ENCODE measurements at places on chromosomes 16 and 17.

GRCh38 chr16:79768276-79768970 is 167.9 kb upstream of the MAF start:
- no peak for DNase-seq

DNA sequence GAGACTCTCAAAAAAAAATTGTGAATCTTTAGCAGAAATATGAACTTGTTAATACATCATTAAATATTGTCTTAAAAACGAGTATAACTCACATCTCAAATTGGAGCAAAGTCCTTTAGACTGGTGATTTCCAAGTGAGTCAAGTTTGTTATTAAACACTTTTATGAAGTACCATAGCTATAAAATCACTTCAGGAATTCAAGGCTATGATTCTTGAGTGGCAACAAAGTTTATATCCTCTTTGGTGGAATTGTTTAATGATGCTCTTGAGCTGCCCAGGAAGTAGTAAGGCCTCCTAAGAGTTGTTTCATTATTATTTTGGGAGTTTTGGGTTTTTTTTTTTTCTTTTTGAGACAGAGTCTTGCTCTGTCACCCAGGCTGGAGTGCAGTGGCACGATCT is 16.7 kb upstream of the BLMH start:
- DNase-seq, result no peak

- DNase-seq, result no peak
These were observed 269.4 kb downstream of the BCAS3 start for GRCh38 chr17:60947100-60947499.

DNA sequence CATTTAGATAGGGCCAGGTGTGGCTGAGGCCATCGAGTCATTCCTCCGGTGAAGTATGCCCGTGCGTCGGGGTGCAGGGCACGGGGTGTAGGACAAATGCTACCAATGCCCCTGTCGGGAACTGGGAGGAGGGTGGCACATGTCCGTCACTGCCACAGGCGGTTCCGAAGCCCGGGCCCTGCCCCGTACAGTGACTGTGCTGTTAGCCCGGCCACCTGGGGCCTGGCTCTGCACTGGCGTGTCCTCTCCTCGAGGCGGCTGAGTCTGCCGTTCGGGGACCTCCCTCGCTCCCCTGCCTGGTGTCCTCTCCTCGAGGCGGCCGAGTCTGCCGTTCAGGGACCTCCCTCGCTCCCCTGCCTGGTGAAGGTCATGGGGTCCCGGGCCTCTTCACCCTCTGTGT is 7.0 kb upstream of the ZFPM1 start:
- DNase-seq, result no peak
